Neural cell (in vitro differentiated cells): ENCODE measurements at places on chromosomes 6 and 20. TPM values are rescaled to one million over a fixed set of nuclear protein-coding genes. Genes with fewer than 3 reads are reported as not detected.

The SLC17A1 gene
- polyA plus RNA-seq = not detected in 2 replicates

The MAS1 gene
- polyA plus RNA-seq = not detected in 2 replicates

The PHF10 gene
- polyA plus RNA-seq = 42.9 and 48.9 TPM in 2 replicates

The OOEP gene
- polyA plus RNA-seq = not detected in 2 replicates

The SFTA2 gene
- not detected in 2 replicates for polyA plus RNA-seq

The NHSL1 gene
- polyA plus RNA-seq = 1.5 and 2.4 TPM in 2 replicates
